ENCODE measurements at places on chromosomes 3 and 15.

- DNase-seq = no peak
Measured at GRCh38 chr15:78197632-78198031, 36.7 kb downstream of the ACSBG1 start.

DNA sequence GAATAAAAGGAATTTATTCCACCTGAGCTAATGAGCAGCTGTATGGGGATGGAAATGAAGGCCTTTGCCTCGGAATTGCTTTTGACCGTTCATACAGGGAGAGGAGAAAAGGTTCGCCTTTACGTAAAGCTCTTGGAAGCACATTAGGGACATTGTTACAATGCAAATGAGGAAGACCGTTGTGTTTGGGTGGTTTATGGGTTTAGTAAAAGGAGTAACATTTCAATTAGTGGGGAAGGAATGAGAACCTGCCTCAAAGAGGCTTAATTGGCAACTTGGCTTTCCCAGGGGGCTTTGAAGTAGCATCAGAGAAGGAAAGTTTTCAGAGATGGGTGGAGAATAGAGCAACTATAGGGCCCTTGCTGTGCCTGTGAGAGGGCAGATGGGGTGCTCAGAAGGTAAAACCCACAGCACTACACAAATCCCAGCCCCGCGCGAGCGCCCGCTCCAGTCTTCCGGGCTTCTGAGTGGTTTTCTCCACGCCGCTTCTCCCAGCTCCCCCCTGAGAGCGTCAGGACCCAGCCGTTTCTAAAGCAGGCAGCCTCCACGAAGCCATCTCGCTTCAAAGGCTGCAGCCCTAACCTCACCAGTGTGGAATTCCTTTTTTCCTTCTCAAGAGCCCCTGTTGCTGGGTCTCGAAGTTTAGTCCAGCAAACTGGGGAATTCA, 192.0 kb upstream of the HES1 start:
- no peak for DNase-seq

GRCh38 chr15:91385311-91385710, 285.3 kb downstream of the SV2B start:
- DNase-seq = no peak

DNA sequence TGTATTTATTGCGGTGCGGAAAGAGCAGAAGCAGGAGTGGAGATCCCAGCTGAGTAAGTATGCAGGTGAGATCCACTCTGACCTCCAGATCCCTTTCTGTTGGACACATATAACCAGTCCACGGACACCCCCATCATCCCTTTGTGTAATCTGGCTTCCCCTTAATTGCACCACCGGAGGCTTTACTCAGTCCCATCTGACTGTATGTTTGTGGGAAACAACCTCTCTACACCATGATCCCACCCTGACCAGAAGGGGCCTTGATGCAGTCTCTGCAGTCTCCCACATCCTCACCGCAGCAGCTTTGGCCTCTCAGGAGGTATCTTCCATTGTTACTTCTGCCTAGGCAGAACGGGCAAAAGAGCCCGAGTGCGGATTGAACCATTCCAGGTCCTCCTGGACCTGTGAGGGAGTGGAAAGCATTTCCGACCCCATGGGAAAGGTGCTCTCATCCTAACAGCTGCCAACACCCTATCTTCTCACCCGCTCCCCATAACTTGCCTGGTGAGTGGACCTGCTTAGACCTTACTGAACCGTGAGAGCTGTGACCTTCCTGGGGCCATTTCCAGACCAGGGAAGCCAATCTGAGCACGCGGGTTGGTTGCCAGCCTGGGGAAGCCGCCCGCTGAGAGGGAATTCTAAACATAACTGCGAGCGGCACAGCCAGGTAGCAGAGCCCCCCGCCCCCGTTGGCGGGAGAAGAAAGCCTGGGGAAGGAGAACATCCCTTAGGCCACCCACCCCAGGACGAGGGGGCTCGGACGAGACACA, 1.1 kb downstream of the SLCO2A1 start:
- DNase-seq = no peak

DNA sequence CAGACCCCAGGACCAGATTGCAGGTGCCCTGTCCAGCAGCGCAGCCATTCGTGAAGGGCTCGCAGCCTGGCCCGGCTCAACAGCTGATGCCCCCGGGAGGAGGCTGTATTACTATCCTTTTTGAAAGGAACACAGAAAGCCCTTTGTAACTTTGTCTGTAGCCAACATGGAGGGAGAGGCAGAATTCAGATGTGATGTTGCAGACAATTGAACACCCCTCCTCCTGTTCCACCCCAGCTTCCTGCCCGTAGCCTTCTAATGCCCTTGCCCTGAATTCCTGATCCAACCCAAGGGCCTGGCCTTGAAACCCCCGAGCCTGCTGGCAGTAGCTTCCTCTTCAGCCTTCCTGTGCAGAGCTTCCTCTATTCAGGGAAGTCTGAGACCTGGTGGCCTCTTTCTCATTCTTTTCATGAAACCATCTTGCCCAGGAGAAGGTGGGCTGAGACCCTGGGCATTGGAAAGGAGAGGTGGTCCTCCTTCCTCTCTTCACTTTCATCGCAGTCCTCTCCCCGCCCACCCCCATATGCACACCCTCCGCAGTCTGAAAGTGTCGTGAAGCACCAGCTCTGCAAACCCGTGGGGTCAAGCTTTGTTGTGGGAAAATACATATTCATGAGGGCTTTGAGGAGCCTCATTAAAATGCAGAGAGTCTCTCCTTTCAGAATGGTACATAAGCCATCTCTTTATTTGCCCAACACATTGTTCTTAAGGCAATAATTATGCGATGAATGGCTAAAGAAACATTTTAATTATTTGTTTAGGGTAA, 109.2 kb downstream of the APBA2 start:
- no peak for DNase-seq

GRCh38 chr15:100703671-100704070, 101.3 kb downstream of the ASB7 start:
- DNase-seq = no peak

DNA sequence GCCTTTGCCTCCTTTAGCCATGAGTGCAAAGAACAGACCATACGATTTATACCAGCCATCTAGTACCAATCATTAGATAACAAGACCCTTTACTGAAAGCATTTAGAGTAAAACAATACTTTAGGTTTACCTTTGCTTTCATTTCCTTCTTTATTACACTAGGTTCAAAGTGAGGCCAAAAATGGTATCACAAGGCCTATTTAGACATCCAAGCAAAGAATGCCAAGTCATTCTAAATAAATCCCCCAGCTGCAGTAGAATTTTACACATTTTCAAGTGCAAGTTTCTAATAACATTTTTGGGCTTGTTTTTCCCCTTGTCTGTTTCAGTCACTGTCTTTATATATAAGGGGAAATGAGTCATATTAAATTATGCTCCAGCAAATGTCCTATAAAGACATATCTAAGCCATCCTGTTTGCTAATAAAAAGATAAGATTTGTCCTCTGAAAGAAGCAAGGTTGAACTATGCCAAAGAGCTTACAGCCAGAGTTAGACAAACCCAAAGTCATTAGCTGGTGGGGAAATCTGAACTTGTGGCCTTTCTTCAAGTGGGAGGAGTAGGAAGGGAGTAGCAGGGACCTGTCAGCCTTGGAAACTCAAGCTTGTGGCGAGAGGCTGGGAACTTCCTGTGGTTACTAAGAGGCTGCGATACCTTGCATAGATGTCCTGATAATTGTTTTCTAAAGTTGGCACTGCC, 232.7 kb downstream of the MECOM start:
- DNase-seq = peak; percentile 1

All from OCI-LY7 (cell line).